MV-4-11 (cell line): ENCODE measurements at places on chromosomes 7 and 10.

DNA sequence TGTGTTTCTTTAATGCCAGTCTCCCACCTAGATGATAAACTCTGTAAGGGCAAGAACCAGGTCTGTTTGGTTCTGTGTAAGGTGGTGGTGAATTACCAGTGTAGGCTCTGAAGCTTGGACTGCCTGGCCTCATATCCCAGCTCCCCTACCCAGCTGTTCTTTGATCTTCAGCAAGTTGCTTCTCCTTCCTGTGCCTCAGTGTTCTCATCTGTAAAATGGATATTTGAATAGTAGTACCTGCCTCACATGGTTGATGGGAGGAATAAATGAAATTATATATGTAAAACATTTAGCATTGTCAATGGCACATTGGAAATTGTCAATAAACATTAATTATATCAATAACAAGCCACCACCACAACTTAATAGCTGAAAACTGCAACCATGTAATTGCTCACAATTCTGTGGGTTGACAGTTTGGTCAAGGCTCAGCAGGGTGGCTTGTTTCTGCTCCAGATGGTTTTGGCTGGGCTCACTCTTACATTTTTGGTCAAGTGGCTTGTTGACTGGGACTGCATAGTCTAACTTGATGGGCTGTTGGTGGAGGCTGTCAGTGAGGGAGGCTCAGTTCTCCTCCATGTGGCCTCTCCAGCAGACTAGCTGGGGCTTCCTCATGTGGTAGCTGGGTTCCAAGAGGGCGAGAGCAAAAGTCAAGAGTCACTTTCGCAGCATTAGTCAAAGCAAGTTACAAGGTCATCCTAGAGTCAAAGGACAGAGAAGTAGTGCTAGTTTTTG, 84.5 kb upstream of the DUSP5 start:
- DNase-seq = peak; percentile 40

DNA sequence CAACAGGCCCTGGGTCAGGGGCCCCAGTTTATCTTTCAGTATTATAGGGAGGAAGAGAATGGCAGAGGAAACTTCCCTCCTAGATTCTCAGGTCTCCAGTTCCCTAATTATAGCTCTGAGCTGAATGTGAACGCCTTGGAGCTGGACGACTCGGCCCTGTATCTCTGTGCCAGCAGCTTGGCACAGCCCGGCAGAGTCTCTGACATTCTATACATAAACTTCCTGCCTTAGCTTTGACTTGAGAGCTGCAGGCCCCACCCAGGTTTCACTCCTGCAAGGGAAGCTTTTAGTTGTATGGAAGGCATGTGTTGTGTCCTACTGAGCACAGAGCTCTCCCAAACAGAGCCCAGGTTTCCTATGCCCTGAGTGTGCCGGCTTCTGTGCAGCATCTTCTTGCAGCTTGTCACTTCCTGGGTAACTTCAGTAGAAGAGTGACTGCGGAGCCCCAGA, 205.6 kb upstream of the PRSS58 start:
- no peak for DNase-seq

- no peak for DNase-seq
Observed at GRCh38 chr7:54874804-54875203, 115.8 kb upstream of the SEC61G start.

DNA sequence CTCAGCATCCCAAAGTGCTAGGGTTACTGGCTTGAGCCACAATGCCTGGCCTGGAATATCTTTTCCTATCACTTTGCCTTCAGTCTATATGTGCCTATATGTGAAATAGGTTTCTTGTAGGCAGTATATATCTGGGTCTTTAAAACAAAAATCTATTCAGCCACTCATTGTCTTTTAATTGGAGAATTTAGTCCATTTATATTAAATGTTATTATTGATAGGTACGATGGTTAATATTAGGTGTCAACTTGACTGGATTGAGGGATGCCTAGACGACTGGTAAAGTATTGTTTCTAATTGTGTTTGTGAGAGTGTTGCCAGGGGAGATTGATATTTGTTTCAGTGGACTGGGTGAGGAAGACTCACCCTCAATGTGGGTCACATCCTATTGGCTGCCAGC, 73.4 kb downstream of the FBXL13 start:
- DNase-seq = no peak
